COR-L47 (cell line): ENCODE measurements at places on chromosomes 12 and 14.

DNA sequence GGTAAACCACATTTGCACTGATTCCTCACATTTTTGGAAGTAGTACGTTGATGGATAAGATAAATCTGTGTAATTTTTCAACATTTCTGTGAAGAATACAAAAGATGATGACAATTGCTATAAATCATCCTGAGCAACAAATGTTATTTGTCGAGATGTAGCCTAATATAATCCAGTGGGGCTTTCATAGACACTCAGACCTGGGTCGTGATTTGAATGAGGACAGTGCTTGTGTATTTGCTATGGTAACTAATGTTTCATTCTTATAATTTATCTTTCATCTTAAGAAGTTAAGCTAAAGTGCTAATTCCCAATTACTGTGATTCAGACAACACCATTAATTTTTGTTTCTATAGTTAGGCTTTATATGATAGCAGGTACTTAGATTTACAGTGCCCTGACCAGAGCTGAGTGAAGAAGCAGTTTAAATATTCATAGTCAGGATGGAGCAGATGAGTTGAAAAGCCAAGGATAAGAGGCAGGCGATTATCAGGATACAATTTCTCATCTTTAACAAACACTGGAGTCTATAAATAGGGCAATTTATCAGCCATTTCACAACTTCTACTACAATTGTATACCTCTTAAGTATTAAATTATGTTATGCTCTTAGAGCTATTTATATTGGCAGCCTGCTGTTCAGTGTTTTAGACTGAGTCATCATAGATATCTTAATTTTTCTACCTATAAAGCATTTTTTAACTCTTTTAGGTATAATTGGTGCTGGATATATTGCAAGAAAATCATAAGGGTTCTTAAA lies 359.9 kb downstream of the TRHDE start:
- no peak for DNase-seq

GRCh38 chr12:71947645-71948105 lies 9.0 kb downstream of the TPH2 start:
- DNase-seq: peak; percentile 96

- peak; percentile 37 for DNase-seq
These were observed 902 bp downstream of the EML5 start for GRCh38 chr14:88791629-88792472.

DNA sequence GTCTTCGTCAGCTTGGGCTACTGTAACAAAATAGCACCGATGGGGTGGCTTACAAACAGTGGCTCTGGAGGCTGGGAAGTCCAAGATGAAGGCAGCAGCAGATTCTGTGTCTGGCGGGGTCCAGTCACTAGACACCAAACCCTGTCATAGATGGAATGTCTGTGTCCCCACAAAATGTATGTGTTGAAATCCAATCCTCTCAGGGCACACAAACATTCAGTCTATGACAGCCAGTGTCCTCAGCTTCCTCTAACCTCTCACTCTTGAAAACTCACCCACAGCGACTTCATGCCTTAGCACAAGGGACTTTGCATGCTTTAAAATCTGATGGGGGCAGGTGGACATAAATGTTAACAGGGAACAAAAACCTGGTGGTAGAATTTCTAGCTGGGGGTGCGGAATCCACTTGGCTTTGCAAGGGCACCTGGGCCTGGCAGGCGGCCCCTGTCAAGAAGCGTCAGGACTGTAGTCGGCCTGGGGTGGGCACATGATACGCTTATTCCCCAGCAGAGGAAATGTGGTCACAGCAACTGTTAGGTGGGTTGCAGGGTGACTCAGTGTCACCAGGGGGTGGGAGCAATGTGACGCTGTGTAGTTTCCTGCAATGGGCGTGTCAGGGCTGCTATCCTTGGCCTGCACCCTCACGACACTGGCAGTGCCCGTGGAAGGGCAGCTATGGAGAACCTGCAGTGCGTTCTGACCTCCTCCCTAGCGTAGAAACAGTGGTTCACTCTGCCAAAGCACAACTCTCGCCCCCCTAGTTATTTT lies 17.7 kb downstream of the RIN3 start:
- no peak for DNase-seq

DNA sequence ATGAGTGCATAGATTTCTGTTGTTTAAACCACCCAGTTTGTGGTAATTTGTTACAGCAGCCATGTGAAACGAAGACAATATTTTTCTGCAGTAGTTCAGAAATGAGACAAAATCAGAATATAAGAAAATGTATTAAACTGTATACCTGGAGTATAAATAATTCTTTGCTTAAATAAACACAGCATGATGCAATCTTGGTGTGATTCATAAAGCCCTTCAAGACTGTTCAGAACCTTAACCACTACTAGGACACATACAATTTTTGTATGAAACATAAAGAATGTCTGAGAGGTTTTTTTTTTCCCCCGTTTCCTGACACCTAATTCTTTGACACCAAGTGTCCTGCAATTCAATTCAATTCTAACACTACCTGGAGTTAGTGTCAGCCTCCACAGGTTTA lies 10.5 kb downstream of the C12orf75 start:
- no peak for DNase-seq

DNA sequence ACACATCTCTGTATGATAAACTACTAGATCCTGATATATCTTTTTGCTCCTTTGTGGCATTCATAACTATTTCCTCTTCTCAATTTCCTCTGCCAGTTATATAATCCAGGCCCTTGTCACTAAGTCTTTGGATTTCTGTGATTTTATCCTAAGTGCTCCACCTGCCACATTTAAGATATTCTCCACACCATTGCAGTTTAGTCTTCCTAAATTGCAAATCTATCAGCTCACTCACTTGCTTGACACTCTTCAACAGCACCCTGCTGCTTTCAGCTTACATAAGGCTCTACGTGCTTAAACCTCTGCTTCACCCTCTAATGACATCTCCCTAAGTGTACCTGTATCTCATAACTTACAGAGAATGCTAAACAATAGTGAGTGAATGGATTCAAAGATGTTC lies 1032.2 kb upstream of the SEL1L start:
- DNase-seq: no peak

DNA sequence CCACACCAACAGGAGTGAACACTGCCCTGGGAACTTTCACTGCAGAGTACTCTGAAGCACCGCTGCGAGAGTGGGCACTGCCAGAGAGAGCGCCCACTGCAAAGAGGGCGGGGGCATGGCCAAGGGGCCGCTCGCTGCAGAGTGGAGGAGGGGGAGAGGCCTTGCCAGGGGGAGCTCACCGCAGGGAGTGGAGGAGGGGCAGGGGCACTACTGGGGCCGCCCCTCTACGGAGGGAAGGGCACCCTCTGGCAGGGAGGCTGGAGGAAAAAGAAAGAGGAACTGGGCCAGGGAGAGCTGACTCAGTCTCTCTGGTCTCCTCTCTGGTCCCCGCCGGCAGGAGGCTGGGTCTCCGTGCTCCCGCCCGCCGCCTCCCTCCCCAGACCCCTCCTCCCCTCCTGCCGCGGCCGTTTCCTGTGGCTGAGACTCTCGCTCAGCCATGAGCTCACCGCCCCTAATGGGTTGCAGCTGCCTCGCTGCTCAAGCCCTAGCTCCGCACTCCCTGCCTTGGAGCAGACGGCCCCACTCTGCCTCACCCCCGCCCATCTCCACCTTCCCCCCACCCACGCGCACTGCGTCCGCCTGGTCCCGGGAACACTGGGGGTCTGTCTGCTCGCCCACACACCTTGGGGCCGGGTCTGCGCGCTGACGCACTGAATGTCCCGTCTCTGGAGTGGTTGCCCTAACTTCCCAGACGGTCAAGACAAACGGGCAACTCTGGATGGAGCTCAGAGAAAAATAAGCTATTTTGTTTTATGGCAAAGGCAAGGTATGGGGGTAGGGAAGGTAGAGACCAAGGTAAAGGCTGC lies 1.3 kb downstream of the ARHGEF40 start:
- DNase-seq: peak; percentile 87

GRCh38 chr14:78232231-78233000 lies 62.2 kb downstream of the NRXN3 start:
- DNase-seq: peak; percentile 72

- no peak for DNase-seq
These were observed 5.6 kb downstream of the TNFRSF1A start for GRCh38 chr12:6336079-6336888.

GRCh38 chr14:45716572-45716971 lies 463.6 kb upstream of the MIS18BP1 start:
- DNase-seq: peak; percentile 22

GRCh38 chr14:92207012-92207927 lies 85.5 kb downstream of the CPSF2 start:
- no peak for DNase-seq

DNA sequence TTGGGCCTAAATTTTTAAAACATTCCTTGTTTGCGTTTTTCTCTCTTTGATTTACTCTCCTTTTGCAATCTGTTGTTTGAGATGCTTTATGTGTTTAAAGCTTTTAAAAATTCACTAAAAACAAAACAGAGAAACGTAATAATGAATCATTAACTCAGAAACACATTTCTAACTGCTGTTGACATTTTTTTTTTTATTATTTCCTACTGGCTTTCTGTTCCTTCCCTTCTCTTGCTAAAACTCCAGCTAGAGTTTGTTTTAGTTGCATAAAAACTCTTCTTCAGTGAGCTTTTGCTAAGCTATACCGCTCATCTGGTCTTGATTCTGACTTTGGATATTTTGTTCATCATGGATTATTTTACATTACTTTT lies 29.0 kb upstream of the SRGAP1 start:
- DNase-seq: no peak

DNA sequence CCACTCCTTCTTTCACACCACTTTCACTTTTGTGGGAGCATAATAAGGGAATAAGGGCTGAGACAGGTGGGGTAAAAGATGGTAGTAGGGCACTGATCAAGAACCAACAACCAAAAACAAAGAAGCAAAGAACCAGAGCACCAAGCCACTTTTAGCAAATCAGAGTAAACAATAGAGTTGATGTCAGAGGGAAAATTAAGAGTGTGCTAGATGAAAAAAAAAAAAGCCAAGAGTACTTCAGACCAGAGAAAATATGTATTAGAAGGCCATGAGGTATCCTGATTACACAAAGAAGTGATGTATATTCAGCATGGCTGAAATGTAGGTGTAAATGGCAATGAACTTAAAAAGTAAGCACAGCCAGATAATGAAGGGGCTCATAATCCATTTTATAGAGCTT lies 75.4 kb downstream of the ABCC9 start:
- no peak for DNase-seq

- no peak for DNase-seq
These were observed 63.3 kb downstream of the BMP4 start for GRCh38 chr14:53893374-53893773.

- no peak for DNase-seq
These were observed 4.4 kb downstream of the BDKRB1 start for GRCh38 chr14:96260341-96260821.

GRCh38 chr12:48973531-48973930 lies 2.0 kb upstream of the WNT10B start:
- no peak for DNase-seq

DNA sequence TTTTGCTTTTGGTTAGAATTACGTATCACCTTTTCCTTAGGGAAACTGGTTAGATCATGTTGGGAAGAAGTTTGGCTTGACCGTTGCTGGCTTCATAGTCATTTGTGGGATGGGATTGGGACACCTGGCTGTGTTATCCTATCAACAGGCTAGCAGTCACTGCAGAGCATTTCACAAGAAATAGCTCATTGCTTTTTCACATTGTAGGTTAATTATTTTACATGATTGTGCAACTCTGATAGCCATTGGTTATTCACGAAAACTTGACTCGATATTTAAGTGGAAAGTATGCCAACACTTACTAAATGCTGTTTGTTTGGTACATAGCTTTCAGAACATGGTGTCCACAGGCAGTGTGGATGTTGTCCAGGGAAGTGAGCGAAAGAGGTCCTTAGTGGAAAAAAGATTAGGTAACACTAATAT lies 89.4 kb downstream of the NKX2-1 start:
- DNase-seq: no peak

GRCh38 chr14:51014086-51014485 lies 69.8 kb upstream of the PYGL start:
- DNase-seq: no peak

DNA sequence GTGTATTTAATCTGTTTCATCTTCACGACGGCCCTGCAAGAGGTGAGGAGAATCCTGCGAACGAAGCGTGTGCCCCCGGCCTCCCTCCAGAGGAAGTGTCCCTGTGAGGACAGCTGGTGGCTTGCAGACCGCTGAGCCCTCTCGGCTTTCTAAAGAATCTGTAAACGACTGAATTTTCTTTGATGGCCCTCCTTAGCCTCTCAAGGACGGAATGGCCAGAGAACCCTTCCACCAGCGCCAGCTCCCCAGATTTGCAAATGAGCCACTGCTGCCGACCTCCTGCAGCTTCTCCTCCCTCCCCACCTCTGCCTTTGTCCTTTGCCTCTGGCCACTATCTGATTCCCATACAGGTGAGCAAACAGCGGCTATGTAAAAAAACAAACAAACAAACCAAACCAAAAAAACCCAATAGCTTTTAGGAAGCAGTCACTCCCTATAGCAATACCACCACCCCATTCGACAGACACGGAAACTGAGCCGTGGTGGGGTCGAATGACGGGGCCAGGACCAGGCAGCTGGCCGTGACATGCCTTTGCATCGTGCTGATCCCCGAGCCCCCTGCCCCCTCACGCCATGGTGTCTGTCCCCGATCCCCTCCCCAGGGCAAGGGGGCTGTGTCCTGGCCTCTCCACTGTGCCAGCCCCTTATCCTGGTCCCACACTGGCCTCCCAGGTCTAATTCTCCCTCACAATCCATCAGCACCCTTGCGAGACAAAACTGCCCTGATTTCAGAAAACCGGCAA lies 23.6 kb downstream of the RFLNA start:
- no peak for DNase-seq

DNA sequence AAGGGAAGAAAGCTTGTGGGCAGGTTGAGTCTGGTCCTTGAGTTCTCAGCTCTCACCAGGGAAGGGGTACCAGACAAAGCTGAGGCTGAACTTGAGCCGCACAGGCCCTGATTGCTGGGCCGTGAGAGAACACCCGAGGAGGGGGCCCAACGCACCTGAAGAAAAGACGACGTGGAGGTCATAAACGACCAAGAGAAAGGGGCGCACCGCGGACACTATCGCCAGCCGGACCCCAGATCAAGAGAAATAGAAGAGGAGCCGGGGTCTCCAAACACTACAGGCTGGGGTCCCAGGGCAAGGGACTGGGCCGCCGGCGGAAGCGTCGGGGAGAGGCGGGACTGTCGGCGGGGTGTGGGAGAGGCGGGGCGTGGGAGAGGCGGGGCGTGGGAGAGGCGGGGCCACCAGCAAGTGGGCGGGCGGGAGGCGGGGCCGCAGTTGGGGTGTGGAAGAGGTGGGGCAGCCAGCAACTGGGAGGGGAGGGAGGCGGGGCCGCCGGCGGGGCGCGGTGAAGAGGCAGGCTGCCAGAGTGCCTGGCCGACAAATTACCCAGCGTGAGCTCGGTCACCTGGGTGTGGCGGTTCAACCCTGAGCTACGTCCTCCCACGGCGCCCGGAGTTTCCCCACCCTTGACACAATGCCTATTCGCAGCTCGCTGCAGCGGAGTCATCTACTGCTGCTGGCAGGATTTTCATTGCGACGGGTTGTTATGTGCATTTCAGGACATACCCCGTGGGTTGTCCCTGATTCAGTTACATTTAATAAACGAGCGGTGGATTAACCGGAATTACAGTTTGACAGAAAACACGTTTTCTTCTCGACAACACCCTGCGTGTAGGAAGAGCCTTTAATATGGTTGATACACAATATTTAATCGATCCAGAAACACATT lies 15.5 kb upstream of the NEMF start:
- DNase-seq: peak; percentile 91

GRCh38 chr14:96272777-96273473 lies 16.9 kb downstream of the BDKRB1 start:
- no peak for DNase-seq

- DNase-seq: peak; percentile 35
These were observed 40.7 kb downstream of the LRRIQ1 start for GRCh38 chr12:85076688-85077430.

GRCh38 chr14:24179961-24180796 lies 8.3 kb downstream of the REC8 start:
- no peak for DNase-seq

GRCh38 chr12:131577766-131578165 lies 133.1 kb upstream of the SFSWAP start:
- DNase-seq: no peak
